ENCODE measurements at places on chromosomes 11 and 22.

DNA sequence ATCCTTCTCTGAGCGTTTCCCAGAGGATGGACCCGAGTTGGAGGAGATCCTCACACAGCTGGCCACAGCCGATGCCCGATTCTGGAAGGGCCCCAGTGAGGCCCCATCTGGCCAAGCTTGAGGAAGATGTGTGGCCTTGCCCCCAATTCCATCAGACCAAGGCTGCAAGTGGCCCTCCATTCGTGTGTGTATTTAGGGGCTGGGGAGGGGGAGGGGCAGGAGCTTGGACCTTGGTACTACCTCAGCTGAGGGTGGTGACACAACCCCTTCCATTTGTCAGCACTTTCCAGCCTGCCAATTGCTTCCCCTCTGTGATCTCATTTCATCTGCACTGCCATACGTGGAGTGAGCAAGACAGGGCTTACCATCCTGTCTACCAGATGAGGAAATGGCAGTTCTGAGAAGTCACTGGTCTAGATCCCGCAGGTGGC lies 1.3 kb upstream of the BBS1 start:
- DNase-seq, result no peak

- DNase-seq, result peak; percentile 46
Observed at GRCh38 chr11:61955422-61956135, 5.4 kb downstream of the BEST1 start.

DNA sequence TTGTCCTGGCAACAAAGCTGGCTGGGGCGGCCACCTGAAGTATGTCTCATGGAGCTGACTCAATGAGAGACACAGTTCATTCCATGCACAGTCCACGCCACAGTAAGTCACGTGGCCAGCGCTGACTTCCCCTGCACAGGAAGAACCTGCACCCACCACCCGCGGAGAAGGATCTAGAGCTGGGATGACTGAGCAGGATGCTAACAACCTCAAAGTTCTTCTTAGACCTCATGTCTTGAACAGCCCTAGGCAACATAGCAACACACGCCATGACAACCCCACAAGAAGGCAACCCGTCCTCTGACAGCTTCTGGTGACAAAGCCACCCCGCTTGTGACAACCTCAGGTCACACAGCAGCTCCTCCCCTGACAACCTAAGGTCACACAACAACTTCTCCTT lies 76.9 kb upstream of the B3GAT1 start:
- no peak for DNase-seq

DNA sequence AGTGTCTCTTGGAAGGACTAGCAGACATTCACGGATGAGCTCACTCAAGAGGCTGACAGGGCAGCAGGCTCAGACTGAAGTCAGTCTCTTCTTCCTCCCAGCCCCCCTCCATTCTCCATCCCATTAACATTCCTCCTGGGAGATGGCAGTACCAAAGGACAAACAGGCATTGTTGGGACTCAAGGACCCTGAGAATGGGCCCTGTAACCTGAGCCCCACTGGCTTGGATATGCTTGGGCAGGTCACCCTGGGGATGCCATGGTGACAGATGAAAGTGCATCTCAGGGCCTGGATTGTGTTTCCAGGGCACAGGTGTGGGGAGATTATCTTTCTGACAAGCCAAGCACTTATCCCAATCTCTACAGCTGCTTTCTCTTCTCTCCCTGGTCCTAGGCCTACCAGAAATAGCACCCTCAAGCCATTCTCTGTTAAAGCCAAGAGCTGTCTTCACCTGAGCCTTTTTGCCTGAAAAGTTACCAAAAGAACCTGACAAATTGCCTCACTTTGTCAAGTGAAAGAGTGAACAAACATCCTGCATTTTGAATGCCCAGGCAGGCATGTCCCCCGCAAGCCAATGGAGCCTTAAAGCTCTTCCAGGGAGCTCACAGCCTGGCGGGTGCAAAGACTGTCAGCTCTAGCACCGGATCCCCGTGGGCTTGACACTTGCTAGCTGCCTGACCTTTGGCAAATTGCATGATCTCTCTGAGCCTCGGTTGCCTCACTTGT lies 366.0 kb upstream of the NARS2 start:
- DNase-seq, result no peak

GRCh38 chr11:207863-208180 lies 314 bp downstream of the RIC8A start:
- peak; percentile 70 for DNase-seq

- DNase-seq, result no peak
Observed at GRCh38 chr22:47113853-47114415, 351.5 kb downstream of the TBC1D22A start.

DNA sequence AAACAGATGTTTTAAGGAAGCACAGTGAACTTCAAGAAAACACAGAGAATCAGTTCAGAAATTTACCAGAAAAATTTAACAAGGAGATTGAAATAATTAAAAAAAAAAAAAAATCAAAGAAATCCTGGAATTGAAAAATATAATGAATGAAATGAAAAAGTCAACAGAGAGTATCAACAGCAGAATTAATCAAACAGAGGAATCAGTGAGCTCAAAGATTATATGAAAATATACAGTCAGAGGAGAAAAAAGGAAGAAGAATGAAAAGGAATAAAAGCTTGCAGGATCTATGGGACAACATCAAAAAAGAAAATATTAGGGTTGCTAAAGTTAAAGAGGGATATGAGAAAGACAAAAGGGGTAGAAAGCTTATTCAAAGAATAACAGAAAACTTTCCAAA lies 82.3 kb downstream of the XRRA1 start:
- no peak for DNase-seq

GRCh38 chr11:126114486-126115126 lies 51.9 kb upstream of the CDON start:
- DNase-seq, result no peak

DNA sequence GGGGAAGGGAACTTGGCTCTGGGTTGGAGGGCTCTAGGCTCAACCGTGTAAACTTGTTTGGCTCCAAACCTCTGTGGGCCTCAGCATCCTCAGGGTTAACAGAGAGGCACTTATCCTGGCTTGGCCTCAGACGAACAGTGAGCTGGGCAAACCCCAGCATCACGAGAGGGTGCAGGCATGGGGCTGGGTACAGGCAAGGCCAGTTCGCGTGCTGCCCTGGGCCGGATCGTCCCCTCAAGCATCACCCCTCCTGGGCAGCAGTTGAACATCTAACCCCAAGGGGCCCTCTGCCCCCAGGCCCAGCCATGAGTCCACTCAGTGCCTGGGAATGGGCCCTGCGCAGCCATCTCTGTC lies 1.9 kb downstream of the EHBP1L1 start:
- DNase-seq, result no peak

GRCh38 chr11:60158636-60159035 lies 24.2 kb downstream of the MS4A6A start:
- no peak for DNase-seq

DNA sequence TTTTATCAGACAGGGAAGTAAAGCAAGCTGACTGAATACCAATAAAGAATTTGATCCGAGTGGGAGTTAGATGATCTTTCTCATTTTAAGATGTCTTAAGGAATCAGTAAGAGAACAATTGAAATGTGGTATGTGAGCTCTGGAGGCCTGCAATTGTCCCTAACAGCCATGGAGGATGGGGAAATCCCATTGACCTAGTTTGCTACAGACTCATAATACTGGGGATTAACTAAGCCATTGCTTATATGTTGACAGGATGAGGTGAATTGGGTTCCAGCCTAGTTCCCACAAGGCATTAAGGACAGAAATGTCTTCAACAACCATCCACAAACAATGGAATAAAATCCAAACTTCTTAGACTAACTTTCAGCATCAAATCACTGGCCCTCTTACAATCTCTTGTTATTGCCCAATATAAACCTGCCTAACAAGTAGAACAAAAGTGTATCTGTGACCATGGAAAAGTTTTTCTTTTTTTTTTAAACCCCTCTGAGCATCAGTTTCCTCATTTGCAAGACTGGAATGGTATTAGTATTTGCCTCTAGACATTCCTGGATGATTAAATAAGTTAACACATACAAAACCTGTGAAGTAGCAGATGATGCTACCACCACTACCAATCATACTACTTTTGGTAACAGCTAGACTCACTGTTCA lies 773.2 kb downstream of the DLG2 start:
- peak; percentile 53 for DNase-seq

DNA sequence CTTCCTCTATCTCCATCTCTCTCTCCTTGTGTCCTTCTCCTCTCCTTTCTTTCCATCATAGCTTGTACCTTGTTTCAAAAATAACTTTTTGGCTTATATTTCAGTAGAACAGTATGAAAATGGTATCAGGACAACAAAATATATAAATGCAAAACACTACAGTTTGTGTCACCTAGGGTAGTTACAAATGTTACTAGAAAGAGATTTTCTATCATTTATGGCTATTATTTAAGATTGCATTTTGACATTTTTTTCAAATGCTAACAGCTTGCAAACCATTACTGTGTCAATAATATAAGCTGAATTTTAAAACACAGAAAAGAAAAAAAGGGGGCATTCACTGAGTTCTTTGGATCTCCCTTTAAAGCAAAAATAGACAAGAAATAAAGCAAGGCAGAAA lies 392.3 kb upstream of the LRRC4C start:
- no peak for DNase-seq

- no peak for DNase-seq
Observed at GRCh38 chr11:117582433-117582832, 214.6 kb downstream of the DSCAML1 start.

DNA sequence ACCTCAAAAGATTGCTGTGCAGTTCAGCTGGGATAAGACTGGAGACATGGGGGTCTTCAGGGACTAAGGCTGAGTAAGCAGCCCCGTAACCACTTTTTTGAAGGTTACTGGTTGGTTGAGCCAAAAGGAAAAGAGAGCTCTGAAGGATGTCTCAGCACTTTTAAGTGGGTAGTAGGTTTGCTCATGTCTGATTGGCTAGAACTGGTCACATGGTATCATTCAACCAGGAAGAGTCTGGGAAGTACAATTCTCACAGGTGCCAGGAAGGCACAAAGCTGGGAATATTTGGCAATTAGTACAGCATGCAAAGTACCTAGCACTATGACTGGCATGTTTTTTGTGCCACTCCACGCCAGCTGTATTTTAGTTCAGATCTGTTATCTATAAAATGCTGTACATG lies 58.1 kb downstream of the SNX19 start:
- no peak for DNase-seq

DNA sequence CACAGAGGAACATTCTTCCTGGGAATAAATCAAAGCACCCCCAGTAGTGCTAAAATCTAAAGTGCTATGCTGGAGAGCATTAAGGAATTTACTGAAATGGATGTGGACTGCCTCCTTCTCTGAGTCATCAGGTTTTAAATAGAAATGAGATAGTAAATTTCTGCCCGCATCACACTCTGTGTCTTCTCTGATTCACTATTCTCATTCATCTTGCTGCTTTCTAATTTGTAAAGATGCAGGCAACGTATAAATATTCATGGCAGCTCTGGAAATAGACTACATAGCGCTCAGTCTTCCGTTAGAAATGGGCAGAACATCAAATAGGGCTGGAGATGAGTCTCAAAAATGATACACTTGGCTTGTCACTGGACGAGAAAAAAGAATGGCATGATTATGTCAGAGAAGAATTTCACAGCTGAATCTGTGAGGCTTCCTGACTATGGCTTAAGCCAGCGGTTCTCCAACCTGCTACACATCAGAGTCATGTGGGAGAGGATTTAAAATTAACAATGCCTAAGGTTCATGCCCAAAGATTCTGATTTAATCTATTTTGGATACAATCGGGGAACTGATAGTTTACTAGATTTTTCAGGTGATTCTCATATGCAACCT lies 178.2 kb downstream of the LRRC4C start:
- DNase-seq, result peak; percentile 20

DNA sequence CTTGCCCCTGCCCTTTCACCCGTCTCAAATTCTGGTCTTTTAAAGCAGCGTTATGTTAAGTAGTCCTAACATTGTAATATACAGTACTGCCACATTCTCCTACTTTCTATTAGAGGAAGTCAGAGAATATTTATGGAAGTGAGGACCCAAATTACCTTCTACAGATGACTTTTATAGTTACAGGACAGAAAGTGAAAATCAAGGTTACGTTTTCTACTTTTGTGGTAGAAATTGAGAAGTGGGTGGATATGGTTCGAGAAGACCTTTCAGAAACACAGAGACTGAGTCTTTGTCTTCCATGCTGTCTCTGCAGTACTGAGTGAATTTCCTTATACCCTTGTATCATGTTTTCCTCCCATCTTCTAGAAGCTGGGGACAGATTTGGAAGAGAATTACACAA lies 17.1 kb downstream of the SC5D start:
- no peak for DNase-seq

GRCh38 chr11:104163100-104164027 lies 583 bp downstream of the PDGFD start:
- peak; percentile 54 for DNase-seq

DNA sequence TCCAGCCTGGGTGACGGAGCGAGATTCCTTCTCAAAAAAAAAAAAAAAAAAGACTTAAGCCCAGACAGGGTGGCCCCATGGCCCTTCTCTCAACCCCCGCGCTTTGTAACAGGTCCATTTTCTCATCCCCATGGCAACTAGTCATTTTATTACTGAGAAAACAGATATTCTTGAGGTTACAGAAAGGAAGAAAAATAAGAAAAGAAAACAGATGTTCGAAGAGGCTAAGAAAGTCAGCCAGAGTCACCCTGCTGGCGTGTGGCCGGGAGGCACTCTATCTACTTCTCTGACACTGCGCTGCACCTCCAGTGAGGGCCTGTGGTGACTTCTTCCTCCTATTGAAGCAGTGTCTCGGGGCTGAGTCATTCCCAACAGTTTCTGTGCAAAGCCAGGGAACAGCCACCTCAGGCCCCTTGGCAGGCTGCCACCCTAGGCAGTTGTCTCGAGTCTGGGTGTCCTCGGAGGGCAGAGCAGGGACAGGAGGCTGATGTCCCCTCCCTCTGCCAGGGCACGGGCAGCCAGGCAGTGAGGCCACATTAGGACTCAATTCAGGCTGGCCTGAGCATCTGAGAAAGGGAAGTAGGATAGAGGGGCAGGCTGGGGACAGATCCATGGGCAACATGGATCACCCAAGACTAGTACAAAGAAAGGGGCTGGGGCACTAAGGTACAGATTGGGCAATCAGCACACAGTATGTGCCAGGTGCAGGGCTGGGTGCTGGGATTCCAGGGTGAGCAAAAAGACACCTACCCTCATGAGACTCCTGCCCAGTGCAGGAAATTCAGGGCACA lies 16.4 kb upstream of the SYVN1 start:
- peak; percentile 66 for DNase-seq

- peak; percentile 83 for DNase-seq
Observed at GRCh38 chr11:86818462-86819192, 18.3 kb downstream of the PRSS23 start.

DNA sequence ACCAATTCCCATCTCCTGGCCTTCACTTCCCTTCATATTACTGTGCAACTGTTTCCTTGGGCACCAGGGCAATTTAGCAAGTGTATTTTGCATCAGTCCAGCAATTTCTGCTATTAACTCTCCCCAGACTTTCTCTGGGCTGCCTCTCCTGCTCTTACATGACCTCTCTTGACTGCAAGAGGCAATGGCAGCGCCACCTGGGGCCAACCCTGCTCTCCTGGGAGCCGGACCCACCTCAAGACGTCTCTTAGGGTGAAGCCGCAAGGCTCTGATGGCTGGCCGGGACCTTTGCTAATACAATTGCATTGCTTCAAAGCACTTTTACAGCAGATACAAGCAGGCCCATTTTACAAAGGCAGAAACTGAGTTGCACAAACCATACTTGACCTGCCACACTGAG lies 360.2 kb downstream of the CADM1 start:
- no peak for DNase-seq

Data from iris pigment epithelial cell (primary cell).